ENCODE measurements at places on chromosomes 1 and 21. TPM values are rescaled to one million over a fixed set of nuclear protein-coding genes. Genes with fewer than 3 reads are reported as not detected.

LAX1 gene
- total RNA-seq = 1.3 TPM

CA14 gene
- not detected for total RNA-seq

C1QB gene
- 531 TPM for total RNA-seq

RUNX3 gene
- total RNA-seq = 3.4 TPM

ERICH3 gene
- total RNA-seq = not detected

CNIH4 gene
- 49.4 TPM for total RNA-seq

UBE2U gene
- total RNA-seq = not detected

RORC gene
- total RNA-seq = 0.10 TPM

CNN3 gene
- 242 TPM for total RNA-seq

TNNI3K gene
- 1.1 TPM for total RNA-seq

TTLL7 gene
- total RNA-seq = 8.8 TPM

OR2T35 gene
- total RNA-seq = not detected

MTMR11 gene
- total RNA-seq = 2.2 TPM

PCBP3 gene
- 32.4 TPM for total RNA-seq

C8B gene
- not detected for total RNA-seq

GBP5 gene
- 2.1 TPM for total RNA-seq

AADACL4 gene
- total RNA-seq = not detected

SYT2 gene
- not detected for total RNA-seq

SLAMF8 gene
- 11.3 TPM for total RNA-seq

TRIM67 gene
- 0.22 TPM for total RNA-seq

OR10Z1 gene
- total RNA-seq = not detected

ELAPOR1 gene
- total RNA-seq = 0.26 TPM

CD5L gene
- total RNA-seq = not detected

LCE6A gene
- total RNA-seq = not detected

PLD5 gene
- 0.26 TPM for total RNA-seq

CYP4A22 gene
- 0.42 TPM for total RNA-seq

ASCL5 gene
- not detected for total RNA-seq

SLC25A34 gene
- 2.2 TPM for total RNA-seq

BSND gene
- not detected for total RNA-seq

RHBDL2 gene
- total RNA-seq = 1.1 TPM

TMCO4 gene
- 13.6 TPM for total RNA-seq

SERPINC1 gene
- total RNA-seq = not detected

PADI3 gene
- total RNA-seq = not detected

ARTN gene
- 0.39 TPM for total RNA-seq

HP1BP3 gene
- total RNA-seq = 149 TPM

CREB3L4 gene
- 5.1 TPM for total RNA-seq

IFFO2 gene
- total RNA-seq = 10.1 TPM

CYP4A11 gene
- not detected for total RNA-seq

COL11A1 gene
- 0.22 TPM for total RNA-seq

MXRA8 gene
- 109 TPM for total RNA-seq

Measured in mesenteric fat pad (tissue), 1 donor.